Suppressor macrophage treated with lipopolysaccharide for 1 hour (primary cell): ENCODE measurements at places on chromosomes 6 and 20.

DNA sequence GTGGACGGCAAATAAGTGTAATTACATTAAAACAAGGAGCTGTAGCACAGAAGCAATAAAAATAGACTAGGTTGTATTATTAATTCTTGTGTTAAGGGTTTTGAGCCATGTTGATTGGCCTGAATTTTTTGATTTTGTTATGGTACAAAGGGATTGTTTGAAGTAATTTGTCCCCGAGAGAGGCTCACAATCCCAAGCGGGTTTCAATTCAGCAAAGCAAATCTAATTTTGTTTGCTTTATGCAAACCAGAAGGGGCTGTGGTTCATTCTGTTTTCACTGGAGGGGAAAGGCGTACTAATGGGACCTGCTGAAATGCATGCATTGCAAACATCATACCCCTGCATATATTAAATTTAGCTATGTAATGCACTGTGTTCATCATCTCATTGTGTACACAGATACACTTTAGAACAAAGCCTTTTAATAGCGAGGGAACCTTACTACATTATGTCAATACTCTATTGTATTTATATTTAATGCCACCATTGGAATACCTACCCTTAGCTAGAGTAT is 379.5 kb upstream of the POU3F2 start:
- DNase-seq, result no peak

- DNase-seq, result no peak
Observed at GRCh38 chr20:63696306-63696627, 185 bp upstream of the TNFRSF6B start.

- DNase-seq, result peak; percentile 26
Observed at GRCh38 chr6:159633196-159633595, 59.8 kb downstream of the SOD2 start.

DNA sequence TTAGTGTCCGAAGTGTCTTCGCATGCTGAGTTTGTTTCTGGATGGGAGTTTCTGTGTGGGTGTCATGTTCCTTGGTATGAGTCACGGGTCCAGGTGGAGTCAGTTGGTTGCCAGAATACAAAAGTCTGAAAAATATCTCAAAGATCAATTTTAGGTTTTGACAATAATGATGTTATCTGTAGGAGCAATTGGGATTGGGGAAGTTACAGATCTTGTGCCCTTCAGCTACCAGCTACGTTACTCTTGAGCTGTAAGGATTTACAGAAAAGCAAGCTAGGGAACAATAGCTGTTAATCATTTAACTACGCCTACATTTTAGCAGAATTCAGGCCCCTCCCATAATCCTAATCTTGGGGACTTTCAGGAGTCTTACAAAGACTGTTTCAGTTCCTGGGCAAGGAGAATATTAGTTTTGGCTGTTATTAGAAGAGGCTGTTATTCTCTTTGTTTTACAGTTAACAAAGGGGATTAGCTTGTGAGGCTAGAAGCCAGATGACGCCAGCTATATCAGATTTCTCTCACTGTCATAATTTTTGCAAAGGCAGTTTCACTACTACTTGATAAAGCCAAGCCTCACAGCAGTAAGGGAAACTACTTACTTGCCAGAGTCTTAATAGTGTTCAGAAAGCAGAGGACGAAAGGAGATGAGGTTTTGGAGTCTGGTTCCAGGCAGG is 15.4 kb upstream of the SLC22A16 start:
- peak; percentile 21 for DNase-seq

DNA sequence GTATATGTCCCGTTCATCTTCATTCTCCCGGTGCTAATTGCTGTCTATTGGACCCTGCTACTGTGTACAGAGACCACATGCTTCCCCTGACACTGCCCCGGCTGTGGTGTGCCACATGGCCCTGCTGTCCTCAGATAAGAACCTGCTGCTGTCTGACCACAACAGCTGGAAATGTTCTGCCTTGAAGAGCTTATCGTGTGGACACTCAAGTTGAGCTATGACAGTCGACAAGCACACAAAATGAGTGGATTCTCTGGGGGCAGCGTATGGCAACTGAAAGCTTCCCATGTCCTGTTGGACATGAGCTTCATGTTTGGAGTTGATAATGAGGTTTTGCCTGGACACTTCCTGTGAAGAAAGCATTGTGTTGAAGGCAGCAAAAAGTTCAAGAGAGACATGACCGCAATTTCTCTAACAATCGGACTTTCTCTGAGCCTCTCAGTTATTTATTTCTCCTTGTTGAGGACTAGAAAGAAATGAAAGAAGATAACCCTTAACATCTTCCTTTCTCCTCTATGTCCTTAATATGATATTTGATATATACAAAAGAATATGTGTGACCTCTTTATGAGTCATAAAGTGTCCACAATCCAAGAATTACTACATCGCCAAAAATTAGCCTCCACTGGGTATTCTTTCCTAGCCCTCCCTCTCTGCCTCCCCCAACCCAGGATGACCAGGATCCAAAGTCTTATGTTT is 187.1 kb upstream of the TCF21 start:
- no peak for DNase-seq

DNA sequence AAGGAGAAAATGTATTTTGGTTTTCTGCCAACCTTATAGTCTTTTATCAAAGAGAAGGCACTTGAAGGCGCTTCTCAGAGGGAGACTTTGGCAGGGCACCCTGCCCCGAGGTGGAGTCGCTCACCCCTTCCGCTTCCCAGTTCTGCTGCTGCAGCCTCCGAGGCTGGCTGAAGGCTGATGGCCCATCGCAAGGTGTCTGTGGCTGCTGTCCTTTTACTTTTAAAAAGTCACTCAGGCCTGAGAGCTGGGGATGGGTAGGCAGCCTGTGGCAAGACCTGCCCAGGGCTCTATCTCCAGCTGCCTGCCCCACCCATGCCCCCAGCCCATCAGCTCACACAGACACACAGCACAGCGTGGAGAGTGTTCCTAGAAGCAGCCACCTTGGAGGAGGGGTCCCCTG is 206.6 kb upstream of the CST7 start:
- DNase-seq, result no peak

DNA sequence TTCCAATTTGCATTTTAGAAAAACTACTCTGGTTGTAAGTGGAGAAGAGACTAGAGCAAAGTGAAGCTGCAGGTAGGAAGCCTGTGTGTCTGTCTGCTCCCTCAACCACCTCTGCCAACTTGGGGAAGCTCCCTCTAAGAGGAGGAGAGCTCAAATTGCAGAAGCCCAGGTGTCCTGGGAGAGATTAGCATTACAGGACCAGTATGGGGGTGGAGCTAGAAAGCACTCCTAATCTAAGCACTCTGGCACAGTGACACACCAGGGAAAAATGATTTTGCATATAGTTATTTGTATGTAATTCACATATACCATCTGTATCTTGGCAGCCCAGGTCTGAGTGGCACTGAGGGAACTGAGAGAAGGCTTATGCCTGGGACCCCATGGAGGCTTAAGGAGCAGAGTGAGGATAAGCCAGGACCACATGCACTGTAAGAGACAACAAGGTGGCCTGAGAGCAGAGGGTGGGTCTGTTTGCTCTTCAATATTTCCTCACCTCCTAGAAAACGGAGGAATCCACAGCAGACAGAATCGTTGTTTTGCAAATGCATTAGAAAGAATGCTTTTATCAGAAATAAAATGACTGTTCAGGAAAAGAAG is 13.6 kb downstream of the GSTA2 start:
- DNase-seq, result no peak

DNA sequence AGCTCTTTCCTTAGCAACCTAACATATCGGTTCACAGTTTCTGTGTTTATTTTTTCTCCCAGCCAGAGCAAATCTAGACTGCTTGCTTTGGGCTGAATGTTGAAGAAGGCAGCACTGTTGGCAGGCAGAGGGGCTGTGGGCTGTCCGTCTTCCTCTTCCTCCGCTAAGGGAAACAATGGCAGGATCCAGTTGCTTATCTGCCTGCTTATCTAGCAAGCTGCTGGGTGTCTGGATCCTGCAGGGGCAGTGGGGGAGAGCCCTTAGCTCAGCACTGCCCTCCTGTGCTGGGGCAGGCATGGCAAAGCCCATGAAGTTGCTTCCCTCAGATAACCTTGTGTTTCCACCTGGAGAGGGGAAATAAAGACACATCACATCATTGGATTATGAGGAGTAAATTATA is 92.7 kb upstream of the CD93 start:
- no peak for DNase-seq

DNA sequence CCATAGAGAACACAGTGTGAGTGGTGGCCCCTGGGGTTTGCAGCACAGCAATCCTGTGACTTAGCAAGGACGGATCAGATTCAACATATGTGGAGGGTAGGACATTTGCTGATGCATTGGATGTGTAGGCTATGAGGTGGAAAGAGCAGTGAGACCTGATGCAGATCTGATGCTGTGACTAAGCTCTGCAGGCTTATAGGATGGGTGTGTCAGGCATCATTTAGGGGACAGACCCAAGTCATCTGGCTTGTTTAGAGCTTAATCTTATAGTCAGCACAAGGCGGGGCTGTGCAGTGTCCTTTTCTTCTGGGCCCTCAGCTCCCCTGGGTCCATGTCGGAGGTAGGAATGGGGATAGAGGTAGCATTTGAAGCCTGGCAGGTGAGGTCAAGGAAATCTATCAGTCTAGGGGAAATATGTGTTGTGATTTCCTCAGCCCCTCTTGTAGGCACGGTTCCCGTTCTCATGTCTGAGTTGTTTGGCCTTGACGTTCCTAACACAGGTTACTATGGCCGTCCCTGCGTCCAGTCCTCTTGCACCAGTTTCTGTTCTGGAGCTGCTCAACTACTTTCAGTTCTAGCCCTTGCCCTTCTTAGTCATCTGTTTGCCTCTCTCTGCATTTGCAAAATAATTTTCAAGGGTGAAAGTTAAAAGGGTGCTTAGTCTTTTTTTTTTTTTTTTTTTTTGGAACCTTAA is 15.6 kb upstream of the MAPRE1 start:
- no peak for DNase-seq

GRCh38 chr6:115544765-115545671 is 515.7 kb downstream of the FRK start:
- no peak for DNase-seq

GRCh38 chr20:59903621-59904020 is 29.8 kb downstream of the SYCP2 start:
- DNase-seq, result no peak

GRCh38 chr6:6741264-6741663 is 152.7 kb downstream of the LY86 start:
- DNase-seq, result no peak

DNA sequence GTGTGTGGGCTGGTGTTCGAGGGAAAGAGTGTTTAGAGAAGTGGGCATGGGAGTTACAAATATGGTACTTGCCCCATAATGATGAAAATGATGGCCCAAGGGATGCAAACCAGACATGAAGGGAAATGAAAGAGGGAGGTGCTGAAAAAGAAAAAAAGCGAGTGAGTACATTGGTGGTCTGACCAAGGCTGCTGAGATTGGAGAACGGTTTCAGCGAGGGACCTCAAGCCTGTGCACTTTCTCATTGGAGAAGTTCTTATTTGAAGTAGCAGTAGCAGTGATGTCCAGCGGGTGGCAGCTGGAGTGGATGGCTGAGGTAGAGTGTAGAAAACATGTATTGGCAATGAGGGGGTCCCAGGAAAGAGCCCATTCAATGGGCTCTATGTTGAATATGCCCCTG is 54.8 kb downstream of the TNFAIP3 start:
- peak; percentile 49 for DNase-seq

DNA sequence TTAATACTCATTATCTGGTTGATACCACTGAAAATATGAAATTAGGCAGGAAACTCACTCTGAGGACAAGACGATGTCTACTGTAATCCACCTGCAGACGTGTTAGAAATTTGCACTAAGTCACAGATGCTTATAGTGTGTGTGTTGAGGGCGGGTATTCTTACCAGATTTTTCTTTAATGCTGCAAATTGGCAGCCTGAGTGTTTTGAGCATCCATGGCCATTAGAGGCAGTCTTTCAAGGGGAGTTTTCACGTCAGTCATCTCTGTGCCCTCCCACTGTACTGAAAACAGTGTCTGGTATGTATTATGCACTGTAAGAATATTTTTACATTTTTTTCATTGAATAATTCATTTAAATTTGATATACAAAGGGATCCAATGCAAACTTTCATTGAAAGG is 266.5 kb upstream of the QKI start:
- no peak for DNase-seq

DNA sequence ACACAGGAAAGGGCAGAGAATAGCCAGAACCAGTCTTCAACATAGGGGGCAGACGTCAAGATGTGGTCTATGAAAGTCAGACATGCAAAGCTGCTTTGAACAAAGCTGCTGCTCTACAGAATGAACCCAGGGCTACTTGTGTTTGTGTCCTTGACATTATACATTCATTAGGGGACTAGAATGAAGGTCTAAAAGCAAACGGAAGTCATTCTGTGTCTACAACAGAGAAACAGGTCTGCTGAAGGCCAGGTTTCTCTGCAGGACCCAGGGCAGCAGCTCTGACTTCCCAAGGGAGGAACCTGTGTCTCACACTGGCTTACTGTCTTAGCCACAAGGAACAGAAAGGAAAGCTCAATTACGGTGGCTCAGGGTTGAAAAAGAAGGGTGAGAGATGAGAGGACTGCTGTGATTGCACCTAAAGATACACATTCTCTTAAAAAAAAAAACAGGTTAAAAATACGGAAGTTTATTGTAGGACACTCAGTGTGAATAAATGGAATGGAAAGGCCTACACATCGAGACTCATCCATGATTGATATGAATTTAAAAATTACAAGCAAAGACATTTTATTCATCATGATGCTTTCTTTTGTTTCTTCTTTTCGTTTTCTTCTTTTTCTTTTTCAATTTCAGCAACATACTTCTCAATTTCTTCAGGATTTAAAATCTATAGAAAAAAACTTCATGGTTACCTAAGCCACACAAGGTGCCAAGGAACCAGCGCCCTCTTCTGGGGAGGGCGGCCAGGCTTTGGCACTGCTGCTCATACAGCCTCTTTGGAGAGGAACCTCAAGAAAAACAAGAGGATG is 6.7 kb downstream of the PSMA7 start:
- DNase-seq, result peak; percentile 74
